AG09319 (cell line): ENCODE measurements at places on chromosomes 7 and 10.

- no peak for DNase-seq
Observed at GRCh38 chr7:128831994-128832879, 2.0 kb downstream of the FLNC start.

GRCh38 chr7:96723622-96724021 is 14.0 kb upstream of the SEM1 start:
- no peak for DNase-seq

DNA sequence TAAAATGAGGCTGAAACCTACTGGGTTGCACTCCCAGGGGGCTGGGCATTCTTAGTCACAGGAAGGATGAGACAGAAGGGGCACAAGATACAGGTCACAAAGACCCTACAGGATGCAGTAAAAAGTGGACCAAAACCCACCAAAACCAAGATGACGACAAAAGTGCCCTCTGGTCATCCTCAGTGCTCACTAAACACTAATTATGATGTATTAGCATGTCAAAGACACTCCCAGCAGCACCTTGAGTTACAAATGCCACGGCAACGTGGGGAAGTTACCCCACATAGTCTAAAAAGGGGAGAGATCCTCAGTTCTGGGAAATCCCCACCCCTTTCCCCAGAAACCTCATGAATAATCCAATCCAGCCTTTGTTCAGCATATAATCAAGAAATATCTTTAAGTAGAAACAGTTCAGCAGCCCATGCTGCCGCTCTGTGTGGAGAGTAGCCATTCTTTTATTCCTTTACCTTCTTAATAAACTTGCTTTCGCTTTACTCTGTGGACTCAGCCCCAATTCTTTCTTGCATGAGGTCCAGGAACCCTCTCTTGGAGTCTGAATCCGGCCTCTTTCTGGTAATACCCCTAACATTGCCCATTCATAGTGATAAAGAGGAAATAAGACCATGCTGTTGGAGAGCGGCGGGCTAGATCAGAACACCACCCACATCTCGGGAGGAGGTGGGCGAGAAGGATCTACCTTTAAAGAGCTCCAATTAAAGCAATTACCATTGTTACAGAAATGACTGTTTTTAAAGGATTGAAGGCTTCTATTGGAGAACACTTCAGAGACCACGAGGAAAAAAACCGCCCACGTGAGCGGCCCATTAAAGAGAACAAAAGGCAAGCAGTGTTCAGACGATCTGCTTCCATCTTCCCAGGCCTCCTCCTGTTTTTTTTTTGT is 170.9 kb downstream of the USP6NL start:
- DNase-seq, result no peak

- DNase-seq, result no peak
Observed at GRCh38 chr7:7417851-7418250, 117.8 kb downstream of the COL28A1 start.

DNA sequence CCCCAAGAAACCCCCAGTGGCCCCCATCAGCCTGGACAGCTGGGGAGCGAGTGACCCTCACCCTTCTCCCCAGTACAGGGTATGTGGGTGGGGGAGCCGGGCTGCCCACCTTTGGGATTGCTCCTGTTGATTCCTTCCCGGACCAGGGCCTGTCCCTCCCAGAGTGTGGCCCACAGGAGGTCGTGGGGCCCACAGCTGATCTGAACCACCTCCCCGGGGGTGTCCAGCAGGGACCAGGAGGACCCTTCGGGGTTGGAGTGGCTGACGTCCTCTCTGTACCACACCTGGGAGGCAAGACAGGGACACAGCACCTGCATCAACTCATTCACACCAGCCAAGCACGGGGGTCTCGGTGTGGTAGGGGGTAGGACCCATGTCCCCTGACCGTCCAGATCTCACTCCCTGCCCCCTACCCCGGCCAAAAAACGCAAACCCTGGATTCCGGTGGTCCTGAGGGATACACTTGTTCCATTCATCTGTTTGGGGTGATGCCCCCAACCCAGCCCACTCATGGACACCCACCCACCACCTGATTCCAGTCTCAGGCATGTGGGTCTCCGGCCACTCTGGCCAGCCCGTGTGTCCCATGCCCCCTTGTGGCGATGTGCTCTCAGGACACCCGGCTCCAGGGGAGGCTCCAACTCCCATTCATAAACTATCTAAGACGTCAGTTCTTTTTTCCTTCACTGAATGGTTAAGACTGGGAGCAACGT is 10.9 kb downstream of the TECPR1 start:
- DNase-seq, result no peak

- DNase-seq, result no peak
Observed at GRCh38 chr7:51477819-51478218, 161.2 kb upstream of the COBL start.

- no peak for DNase-seq
Observed at GRCh38 chr7:122913608-122914007, 27.3 kb upstream of the CADPS2 start.

GRCh38 chr7:82331234-82331633 is 112.3 kb downstream of the CACNA2D1 start:
- DNase-seq, result no peak

- DNase-seq, result no peak
Observed at GRCh38 chr10:123674741-123675140, 8.6 kb downstream of the GPR26 start.

GRCh38 chr10:108567899-108568752 is 1355.2 kb downstream of the XPNPEP1 start:
- no peak for DNase-seq

- no peak for DNase-seq
Observed at GRCh38 chr7:21566094-21566493, 23.3 kb downstream of the DNAH11 start.

DNA sequence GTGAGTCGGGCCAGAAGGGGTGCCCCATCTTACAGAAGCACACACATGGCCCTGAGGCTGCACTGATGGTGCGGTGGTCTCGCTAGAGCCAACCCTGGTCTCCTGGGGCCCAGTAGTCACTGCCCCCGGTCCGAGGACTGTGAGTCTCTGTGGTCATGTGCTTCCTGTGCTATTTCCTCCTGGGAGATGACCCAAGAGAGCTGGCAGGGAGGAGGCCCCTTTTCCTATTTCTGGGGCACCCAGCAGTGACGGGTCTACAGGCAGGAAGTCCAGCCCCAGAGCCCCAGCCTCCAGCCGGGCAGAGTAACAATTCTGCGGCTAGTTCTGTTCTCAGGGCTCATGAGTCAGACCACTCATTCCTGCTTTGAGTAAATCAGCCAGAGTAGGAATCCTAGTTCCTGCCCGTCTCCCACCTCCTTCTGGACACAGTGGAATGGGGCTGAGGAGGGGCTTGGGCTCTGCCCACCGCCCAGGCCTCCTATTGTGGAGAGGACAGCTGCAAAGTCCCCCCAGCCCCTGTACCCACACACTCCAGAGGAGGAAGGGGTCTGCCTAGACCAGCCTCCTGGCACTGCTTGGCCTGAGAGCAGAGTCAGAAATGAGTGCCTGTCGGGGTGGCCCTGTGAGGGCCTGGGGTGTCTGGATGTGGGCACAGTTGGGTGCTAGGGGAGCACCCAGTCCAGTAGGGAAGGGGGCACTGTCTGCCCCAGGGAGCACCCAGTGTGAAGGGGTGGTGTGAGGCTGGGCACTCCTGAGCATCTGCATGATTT is 80.5 kb upstream of the PPIF start:
- DNase-seq, result peak; percentile 56

GRCh38 chr7:138809346-138809745 is 11.3 kb upstream of the ATP6V0A4 start:
- DNase-seq, result no peak

GRCh38 chr7:66033471-66034385 is 41.9 kb upstream of the ASL start:
- DNase-seq, result no peak

DNA sequence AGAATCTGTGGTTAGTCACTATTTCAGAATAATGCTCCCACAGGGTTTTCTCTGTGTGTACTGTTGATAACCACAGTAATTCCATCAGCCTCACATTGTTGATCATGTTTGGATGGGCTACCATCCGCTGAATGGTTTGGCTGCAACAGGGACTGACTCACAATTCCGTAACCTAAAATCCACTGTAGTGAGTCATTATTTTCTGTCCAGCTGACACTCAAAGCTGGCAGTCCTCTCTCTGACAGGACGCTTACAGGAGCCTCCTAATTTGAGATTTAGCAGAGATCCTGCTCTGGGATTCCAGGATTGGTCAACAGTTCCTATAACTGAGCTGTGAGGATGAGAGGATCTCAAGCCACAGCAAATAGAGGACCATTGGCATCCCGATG is 32.7 kb downstream of the VWA2 start:
- peak; percentile 62 for DNase-seq

- no peak for DNase-seq
Observed at GRCh38 chr7:45595809-45596664, 21.9 kb downstream of the ADCY1 start.

DNA sequence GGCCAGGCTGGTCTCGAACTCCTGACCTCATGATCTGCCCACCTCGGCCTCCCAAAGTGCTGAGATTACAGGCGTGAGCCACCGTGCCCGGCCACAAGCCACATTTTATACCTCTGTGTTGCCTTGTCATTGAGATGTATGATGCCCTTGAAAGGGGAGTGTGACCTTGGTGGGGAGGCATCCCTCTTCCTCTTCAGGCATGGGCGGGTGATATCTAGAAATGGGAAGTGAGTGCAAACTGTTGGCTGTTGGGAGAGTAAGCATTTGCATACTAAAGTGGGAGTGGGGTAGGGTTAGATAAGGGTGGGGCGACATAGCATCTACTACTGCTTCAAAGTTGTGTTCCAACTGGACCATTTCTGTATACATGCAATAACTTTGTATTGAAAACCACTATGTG is 20.1 kb downstream of the RP9 start:
- no peak for DNase-seq

DNA sequence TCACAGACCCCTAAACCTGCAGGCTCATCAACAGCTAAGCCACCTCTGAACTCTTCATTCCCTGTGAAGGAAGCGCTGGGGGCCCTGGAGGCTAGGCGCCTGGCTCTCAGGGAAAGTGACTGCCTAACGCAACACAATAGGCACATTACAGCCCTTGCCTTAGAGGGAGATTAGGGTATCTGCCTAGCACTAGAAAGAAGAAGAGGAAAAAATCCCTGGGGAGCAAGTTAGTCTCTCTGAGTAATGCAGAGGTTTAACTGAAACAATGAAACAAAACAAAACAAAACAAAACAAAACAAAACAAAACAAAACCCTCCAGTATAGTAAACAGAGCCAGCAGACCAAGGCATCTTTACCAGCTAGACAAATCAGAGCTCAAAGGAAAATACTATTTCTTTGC is 2.6 kb downstream of the ZNF777 start:
- no peak for DNase-seq

DNA sequence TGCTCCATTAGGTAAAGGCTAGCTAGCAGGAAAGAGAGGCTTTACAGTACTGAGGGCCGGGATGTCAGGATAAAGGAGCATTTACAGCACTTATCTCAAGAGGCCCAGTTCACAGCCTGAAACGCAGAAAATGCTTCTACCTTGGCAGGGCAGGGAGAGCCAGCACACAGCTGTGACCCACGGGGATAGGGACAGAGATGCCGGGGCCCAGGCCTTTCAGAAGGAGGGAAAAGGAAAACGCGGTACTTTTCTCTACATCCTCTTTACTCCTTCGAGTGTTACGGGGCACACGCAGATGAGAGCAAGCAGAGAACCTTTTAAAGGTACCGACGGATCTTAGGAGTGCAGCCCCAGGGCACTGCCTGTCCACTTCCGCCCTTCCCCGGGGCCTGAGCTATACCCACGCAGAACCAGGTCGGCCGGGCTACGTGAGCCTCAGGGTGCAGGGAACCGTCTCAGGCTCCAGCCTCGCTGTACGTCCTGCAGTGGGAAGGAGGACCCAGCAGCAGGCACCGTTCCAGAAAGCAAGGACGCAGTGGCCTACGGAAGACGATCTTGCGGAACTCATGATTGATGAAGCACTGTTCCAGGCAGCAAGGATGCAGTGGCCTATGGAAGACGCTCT is 232.3 kb downstream of the ELFN1 start:
- no peak for DNase-seq

GRCh38 chr7:120717166-120717565 is 140.8 kb downstream of the TSPAN12 start:
- no peak for DNase-seq

DNA sequence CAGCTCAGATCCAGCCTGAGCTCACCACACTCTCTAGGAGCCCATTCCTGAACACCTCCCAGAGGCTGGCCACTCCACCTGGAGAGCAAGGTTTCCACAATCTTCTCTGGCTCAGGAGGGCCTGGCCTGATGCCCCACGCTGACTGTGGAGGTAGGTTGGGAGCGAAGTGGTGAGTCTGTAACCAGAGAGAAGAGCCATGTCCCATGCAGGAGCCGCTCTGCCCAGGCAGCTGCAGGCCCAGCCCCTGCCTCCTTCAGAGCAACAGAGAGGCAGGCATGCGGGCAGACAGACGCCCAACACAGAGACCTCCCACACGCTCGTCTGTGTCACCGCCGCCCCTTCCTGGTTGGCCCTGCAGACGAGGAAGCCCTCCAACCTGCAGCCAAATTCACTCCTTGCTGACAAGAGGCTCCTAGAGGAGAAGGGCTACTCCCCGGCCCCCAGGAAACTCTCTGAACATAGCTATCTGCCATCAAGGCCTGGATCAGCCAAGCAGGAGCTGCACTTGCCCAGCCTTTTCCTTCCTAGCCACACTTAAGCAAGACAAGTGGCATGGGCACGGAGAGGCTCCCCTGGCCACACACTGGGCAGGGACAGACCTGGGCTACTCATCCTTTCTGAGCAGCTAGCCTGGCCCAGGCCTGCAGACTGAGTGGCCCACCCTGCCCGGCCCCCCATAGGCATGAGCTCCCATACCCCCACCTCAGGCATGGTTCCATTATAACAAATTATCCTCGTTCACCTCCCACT is 101.9 kb downstream of the GRID1 start:
- DNase-seq, result no peak

DNA sequence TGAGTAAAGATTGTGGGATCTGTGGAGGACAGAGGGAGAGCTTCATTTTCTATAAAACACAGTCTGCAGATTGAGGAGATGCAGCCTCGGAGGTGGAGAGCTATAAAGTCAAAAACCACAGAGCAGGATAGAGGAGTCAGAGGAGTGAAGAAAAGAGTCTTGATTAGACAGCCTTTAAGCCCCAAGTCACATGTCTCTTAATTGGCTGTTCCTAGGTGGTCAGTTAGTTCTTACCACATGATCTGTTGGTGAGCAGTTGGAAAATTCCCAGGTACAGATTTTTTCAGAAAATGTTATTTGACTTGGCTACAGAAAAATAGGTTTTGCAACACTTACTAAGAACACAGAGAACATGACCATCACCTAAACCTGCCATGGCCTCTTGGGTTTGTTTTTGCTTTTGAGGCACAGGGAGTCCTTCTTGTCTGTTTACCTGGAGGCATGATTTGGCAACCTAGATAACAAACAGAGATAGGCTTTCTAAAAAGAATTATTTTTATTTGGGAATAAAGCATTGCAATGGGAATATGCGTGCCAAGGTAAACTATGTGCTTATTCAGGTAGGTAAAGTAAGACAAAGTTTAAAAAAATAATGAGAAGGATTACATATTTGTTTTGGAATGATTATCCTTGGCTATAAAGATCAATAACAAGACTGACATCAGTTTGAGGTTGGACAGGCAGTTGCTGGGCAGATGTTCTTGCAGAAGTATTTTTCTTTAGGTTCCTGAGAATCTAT is 604 bp upstream of the CYP3A43 start:
- DNase-seq, result no peak

GRCh38 chr10:28997734-28998133 is 291.1 kb upstream of the LYZL1 start:
- DNase-seq, result no peak

- DNase-seq, result no peak
Observed at GRCh38 chr7:94052398-94053180, 48.4 kb upstream of the BET1 start.

GRCh38 chr7:20466543-20467021 is 135.9 kb downstream of the ITGB8 start:
- no peak for DNase-seq

GRCh38 chr7:92402920-92403759 is 44.1 kb upstream of the GATAD1 start:
- no peak for DNase-seq
